Stimulated activated CD8-positive, alpha-beta memory T cell treated with anti-CD3 and anti-CD28 coated beads, Interleukin-7, amount 100 ng/mL, for 1 hour (primary cell): ENCODE measurements at places on chromosomes 11 and 22.

DNA sequence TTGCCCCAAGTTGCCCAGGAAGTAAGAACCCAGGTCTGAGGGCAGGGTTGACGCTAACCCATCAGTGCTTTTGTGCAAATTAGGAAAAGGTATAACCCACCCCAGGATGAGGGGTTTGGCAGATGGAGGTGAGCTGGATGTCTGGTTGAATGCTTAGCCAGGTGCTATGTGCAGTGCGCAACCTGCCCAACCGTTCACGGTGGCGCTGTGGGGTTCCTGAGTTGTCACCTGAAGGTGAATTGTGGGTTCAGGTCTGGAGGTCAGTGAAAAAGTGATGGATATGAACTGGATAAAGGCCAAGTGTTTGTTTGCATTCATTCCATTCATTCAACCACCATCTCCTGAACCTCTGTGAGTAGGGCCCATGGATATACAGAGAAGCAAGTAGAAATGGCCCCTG, 14.3 kb upstream of the LGALS2 start:
- DNase-seq = no peak

DNA sequence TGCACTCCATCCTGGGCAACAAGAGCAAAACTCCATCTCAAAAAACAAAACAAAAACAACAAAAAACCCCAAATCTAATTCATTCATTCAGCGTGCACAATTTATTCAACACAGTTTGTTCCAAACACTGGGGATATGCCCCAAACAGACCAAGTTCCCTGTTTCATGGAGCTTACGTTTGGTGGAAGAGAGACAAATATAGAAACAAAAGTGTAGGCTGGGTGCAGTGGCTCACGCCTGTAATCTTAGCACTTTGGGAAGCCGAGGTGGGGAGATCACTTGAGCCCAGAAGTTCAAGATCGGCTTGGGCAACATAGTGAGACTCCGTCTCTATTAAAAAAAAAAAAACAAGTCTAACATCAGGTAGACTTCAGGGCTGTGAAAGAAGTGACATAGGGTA, 52.4 kb downstream of the PTPRJ start:
- no peak for DNase-seq

DNA sequence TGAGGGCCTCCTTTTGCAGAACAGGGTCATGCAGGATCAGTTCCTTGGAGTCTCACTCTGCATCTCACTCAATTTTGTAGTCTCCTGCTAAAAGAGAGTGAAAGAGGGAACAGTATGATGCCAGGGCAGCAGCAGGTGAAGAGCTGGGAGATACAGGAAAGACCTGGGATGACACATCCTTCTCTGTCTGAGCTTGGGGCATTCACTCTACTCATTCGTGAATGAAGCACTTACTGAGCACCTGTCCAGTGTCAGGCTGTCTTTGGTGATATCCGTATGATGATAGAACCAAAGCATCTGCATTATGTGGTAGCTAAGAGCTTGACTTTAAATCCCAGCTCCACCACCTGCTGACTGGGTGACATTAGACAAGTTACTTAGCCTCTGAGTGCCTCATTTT, 14.4 kb downstream of the SREBF2 start:
- DNase-seq = no peak

- DNase-seq = no peak
These were observed 3.4 kb downstream of the NLRP6 start for GRCh38 chr11:281486-282161.

- DNase-seq = no peak
These were observed 8.0 kb upstream of the NAALADL1 start for GRCh38 chr11:65066315-65066714.

DNA sequence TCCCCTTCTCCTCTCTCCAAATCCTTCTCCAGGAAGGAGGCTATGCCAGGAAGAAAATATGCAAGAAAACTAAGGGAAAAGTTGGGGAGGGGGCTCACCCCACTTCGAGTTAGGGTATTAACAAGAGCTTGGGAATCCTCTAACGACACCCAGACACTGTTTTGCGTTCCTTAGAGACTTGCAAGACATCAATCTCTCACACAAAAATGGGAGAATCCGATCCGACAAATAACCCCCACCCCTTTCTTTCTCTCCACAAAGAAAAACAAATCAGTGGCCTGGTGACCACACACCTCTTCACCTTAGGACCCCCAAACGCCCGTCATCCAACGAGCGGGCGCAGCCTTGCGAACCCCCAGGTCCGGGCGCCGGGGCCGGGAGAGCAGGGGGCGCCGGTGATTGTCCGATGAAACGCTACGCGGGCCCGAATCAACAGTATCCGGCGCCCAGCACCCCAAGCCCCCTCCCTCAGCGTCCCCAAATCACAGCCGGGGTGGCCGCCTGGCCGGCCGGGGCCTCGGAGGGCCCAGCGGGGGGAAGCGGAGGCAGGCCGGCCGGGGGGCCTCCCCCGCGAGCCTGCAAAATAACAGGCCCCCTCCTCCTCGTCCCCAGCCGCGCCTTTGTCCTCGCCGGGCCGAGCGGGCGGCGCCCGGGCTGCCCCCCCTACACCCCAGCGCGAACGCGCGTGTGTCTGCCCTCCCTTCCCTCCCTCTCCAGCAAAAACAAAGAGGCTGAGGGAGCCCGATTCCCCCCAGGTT, 690 bp downstream of the CSNK1E start:
- no peak for DNase-seq

- no peak for DNase-seq
These were observed 303.9 kb downstream of the ETS1 start for GRCh38 chr11:128283451-128283850.

- no peak for DNase-seq
These were observed 25.8 kb downstream of the TPST2 start for GRCh38 chr22:26564181-26564580.

DNA sequence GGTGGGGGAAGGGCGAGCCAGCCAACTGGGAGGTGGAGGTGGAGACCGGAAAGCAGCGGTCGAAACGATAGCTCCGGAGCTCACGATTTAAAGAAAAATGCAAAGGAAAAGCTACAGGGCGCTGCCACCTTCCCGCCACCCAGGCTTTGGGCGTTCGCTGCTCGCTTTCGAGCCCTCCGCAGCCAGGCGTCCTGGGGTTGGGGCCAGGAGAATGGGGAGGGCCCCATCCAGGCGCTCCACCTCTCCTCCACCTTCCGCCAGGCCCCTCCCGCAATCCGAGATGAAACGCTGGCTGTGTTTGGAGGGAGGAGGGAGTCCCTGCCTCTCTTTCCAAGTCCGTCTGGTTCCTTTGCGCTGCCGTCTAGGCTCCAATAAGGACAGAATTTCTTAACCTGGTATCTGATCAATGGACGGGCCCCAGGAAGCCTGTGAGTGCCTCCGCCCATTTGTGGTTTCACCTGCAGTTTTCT, 483 bp upstream of the ABTB2 start:
- no peak for DNase-seq

DNA sequence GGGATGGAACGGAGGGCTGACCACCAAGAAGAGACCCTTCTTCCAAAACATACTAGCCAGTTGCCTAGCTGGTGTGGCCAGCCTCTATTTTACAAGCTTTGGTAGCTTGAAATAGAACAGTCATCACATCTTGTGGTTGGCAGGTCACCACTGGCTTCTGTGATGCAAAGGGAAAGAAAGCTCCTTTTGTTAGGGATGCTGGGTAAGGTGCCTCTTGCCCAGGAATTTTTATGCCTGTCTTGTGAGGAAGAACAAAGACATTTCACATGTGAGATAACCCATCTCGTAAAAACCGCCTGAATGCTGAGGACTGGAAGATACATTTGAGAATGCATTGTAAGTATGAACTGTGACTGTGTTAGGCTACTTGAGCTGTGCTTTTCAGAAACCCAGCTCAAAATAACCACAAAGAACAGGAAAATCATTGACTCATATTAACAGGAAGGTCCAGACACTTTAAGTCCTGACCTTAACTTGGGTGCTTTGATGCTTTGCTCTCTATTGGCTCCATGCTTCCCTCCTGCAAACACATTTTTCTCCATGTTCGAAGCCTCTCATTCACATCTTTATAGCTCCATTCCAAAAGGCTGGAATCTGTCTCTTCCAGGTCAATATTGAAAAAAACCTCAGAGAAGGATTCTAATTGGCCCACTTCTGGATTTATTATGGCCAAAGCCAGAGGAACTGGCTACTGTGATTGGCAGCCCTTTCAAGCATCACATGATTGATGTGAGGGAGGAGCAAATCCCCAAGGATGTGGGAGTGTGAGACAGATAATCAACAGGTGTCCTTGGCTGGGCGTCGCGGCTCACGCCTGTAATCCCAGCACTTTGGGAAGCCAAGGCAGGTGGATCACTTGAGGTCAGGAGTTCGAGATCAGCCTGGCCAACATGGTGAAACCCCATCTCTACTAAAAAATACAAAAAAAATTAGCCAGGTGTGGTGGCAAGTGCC, 53.9 kb downstream of the MICAL2 start:
- no peak for DNase-seq

GRCh38 chr11:114586797-114587196, 8.8 kb downstream of the NXPE4 start:
- DNase-seq = no peak

GRCh38 chr11:73331138-73331916, 23.3 kb downstream of the ARHGEF17 start:
- no peak for DNase-seq

DNA sequence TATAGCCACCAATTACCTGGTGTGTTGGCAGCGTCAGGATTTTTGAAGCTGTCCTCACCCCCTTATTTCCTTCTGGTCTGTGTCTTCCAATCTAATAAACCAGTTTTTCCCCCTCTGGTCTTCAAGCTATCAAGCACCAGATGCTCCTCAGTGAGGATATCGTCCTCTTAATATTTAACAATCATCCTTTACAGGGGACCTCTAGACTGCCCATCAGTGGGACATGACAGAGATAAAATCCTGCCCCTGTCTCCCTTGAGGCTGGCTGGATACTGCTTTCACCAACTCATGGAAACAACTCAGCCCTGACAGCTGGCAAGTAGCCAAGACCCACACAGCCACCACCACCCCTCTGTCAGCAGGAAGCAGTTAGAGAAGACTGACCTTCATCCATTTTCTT, 421.0 kb upstream of the API5 start:
- no peak for DNase-seq

DNA sequence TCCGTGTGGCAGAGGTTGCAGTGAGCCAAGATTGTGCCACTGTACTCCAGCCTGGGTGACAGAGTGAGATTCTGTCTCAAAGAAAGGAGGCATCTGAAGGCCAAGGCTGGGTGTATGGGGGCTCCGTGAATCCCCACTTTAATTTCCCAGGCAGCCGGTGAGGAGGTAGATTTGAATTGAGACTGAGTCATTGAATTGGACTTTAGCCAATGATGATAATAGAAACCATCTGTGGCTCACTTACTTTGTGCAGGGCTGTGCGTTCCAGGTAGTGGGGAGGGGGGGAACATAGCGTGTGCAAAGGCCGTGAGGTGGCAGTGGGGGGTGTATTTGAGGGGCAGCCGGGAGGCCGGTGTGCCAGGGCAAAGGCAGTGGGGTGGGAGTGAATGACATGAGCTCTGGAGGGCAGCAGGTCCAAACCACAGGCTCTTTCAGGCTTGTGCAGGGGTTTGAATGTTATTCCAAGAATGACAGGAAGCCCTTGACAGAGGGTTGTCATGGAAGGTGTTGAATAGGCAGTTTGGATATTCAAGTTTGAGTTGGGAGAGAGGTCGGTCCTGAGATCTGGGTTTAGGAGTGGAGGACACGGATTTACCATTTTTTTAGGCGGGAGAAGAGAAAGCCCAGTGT, 6.1 kb downstream of the ARHGAP8 start:
- no peak for DNase-seq

- DNase-seq = no peak
These were observed 17.6 kb downstream of the C22orf31 start for GRCh38 chr22:29043906-29044575.

- DNase-seq = no peak
These were observed 1.1 kb downstream of the HMGXB4 start for GRCh38 chr22:35258191-35258988.

DNA sequence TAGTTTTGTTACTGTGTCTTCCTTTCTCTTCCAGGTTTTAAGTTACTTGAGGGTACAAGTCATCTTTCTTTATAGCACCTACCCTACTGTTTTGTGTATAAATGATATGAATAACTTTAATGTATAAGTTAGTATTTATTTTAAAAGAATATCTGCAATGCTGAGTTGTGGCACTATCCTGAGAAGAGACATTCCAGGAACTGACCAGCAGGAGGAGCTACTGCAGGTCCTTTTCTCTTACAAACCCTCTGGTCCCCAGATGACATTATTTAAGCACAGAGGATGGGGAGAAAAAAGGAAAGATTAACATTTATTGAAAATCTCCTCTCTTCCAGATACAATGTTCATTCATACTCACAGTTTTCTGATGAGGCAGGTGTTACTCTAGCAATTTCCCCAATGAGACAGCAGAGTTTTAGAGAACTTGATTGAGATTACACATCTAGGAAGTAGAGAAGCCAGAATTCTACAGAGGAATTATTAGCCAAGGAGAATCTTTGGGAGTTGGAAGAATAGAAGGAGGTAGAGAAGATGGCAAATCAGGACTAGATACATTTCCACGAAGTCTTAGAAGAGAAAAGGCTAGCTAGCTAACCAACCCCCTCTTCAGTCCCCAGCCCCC, 541.2 kb upstream of the API5 start:
- DNase-seq = no peak

DNA sequence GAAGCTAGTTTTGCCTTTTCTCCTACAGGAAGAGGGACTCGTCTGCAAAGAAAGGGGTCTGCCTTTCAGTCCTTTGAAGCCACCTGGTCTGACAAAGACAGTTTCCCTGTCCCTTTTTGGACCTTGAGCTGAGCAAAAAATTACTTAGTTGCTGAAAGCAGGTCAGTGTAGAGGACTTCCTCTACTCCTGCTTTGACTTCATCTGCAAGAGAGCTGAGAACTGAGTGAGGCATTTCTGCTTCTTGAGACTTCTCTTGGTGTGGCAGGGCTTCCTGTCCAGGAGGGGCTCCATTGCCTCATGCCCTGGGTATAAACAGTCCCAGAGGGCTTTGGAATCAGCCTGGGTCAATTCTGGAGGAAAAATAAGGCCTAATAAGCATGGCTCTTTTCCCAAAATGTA, 73.1 kb downstream of the ZNRF3 start:
- DNase-seq = no peak

GRCh38 chr11:88414385-88414861, 76.9 kb upstream of the CTSC start:
- no peak for DNase-seq

- no peak for DNase-seq
These were observed 108.2 kb downstream of the WNT7B start for GRCh38 chr22:45868571-45869339.

GRCh38 chr11:95222817-95223216, 8.2 kb downstream of the SESN3 start:
- no peak for DNase-seq

- no peak for DNase-seq
These were observed 30.7 kb downstream of the SLC22A25 start for GRCh38 chr11:63212742-63213141.

GRCh38 chr11:70627219-70627618, 228.9 kb downstream of the CTTN start:
- no peak for DNase-seq

GRCh38 chr11:70381872-70382861, 16.2 kb upstream of the CTTN start:
- DNase-seq = no peak

- no peak for DNase-seq
These were observed 115.4 kb downstream of the MED15 start for GRCh38 chr22:20622650-20623339.

DNA sequence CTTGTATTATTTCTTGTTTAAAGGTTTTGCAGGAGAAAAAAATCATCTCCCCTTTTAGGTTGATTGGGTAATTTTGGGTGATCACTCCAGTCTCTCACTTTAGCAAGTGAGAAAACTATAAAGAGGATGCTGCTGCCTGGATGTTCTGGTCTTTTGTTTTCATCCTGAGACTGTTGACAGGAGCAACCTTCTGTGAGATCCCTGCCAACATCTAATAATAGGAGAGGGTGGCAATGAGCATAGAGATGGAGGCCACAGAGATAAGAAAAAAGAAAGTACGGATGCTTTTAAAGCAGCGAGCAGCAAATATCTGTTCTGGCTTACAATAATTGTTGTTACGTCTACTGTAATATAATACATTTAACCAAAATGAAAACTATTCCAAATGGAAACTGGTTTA, 293.6 kb upstream of the MTNR1B start:
- DNase-seq = no peak
